ENCODE measurements at places on chromosomes 11 and 22.

DNA sequence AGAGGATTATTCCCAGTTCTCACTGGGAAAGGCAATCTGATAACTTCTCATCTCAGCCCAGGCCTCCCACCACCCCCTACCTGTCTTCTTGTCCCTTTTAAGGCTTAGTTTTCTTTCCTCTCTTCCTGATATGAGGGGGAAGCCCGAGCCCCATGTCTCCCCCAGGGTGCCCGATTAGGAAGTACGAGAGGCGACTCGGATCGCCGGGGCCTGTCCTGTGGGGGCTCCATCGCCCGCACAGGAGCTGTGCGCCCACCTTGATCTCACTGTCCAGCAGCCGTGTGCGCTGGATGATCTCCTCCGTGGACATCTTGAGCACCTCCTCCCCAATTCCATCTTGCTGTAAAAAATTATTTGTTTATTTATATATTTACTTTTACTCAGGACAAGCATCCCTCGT is 628 bp downstream of the PSMC3 start:
- DNase-seq = no peak

DNA sequence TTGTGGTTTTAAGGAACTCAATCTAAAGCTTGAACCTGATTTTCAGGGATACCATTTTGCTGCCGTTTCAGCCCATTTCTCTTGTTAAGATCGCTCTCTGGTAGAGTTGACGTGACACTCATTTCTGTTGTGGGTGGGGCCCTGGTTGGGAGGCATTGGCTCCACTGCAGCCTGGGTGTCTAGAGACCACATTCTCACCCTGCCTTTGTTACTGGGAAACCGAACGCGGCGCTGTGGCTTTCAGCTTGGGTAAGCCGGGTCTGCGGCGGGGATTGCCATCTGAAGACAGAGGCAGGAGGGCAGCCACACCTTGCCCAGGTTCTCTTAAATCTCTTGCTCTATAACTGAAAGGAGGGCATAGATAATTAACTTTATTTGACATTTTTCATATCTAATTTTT is 3.2 kb downstream of the EHF start:
- no peak for DNase-seq

- DNase-seq = no peak
These were observed 262.2 kb upstream of the UBASH3B start for GRCh38 chr11:122393209-122393860.

- DNase-seq = no peak
These were observed 131.1 kb upstream of the FIBIN start for GRCh38 chr11:26862801-26863200.

DNA sequence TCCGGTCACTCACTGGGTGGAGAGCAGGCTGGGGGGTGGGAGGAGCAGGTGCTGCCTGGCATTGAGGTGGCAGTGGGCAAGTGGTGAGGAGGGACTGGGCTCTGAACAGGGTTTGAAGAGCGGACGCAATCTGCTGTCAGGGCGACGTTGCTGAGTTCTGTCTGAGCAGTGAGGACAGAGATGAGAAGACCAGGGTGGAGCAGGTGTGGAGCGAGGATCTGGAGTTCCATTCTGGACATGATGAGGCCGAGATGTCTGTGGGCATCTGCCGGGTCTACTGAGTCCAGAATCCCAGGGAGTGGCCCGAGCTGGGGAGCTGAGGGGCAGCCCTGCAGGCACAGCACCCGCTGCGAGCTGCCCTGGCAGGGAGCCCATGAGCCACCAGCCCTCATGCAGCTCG is 2.2 kb upstream of the MOV10L1 start:
- no peak for DNase-seq

DNA sequence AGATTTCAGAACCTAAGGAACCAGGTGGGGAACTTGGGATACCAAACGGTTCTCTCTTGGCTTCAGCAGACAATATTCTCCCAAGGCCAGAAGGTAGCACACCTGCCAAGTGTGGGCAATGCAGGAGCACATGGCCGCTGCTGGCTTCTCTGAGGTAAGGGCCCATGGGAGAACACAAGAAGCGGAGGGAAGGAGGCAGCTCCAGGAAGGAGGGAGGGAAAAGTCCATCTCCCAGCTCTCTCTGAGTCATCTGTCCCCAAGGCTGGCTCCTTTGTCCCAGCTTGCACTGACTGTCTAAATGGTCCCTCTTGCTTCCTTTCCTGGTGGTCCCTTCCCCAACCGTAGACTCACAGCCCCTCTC is 557.9 kb upstream of the CADM1 start:
- DNase-seq = no peak

DNA sequence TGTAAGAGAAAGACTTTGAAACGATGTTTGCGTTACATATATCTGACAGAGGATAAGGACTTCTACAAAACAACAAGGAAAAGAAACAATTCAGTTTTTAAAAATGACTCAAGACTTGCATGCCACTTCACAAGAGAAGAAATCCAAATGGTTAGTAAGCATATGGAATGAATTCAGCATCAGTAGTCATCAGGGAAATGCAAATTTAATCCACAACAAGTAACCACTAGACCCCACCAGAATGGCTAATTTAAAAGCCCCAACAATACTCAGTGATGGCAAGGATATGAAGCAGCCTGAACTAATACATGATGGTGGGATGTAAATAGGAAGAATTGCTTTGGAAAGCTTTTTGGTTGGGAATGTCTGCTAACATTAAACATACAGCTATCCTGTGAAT is 142.6 kb downstream of the ATXN10 start:
- DNase-seq = no peak

GRCh38 chr11:116130122-116130521 is 625.9 kb upstream of the CADM1 start:
- DNase-seq = no peak

DNA sequence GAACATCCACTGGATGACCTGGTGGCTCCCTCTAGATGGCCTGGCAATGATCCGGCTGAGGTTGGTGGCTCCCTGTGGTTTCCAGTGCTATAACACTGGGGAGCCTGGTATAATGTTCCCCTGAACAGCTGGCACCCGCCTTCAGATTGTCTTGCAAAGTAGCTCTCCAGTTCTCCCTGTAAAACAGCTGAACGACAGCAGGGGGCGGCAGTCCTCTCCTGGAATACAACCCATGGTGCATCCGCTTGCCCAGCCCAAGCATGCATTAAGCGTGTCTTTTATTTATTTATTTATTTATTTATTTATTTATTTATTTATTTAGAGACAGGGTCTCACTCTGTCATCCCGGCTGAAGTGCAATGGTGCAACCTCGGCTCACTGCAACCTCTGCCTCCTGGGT is 258.9 kb downstream of the BUD13 start:
- DNase-seq = no peak

GRCh38 chr11:1772270-1773130 is 8.8 kb upstream of the CTSD start:
- DNase-seq = no peak

- DNase-seq = no peak
These were observed 1.8 kb upstream of the PGA3 start for GRCh38 chr11:61201476-61201875.

DNA sequence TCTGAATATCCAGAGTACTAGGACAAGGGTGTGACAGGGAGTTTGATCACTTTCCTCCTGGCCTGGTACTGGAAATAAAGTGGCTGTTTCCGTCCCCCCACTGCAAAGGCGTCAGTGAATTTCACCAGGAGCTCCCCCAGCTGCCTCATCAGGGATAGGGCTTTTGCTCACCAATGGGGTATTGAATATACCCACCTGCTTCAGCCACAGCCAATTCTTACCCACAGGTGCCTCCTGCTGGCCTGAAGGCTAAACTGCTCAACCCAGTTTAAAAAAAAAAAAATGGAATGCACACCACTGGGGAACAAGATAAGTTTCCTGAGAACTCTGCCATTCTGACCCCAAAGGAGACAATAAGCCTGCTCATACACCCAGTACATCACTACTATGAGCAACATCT is 65.3 kb upstream of the MS4A8 start:
- DNase-seq = no peak

GRCh38 chr22:26737262-26737661 is 79.9 kb downstream of the MIAT start:
- no peak for DNase-seq

DNA sequence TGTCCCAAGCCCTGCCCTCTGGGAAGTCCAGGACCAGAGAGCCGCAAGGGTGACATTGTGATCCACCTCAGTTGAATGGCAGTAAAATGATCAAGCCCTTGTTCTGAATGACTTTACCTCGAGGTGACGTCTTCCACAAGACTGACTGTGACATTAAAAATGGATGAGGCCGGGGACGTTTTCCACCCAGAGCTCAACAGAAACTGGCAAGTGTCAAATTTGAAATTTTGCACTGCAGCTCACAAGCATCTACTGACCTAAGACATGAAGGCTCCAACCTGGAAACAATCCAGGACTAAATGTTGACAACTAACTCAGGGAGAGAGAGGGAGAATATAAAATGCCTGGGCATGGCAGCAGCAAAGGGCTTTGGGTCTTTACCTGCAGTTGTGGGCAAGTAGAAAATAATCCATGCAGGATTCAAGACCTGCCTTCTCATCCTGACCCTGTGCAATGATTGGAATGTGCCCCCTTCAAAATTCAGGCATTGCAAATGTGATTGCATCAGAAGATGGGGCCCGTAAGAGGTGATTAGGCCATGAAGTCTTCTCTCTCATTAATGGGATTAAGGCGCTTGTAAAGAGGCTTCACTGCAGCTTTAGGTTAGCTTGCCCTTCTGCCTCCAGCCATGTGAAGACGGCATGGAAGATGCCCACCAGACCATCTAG is 33.6 kb upstream of the CLMP start:
- no peak for DNase-seq

DNA sequence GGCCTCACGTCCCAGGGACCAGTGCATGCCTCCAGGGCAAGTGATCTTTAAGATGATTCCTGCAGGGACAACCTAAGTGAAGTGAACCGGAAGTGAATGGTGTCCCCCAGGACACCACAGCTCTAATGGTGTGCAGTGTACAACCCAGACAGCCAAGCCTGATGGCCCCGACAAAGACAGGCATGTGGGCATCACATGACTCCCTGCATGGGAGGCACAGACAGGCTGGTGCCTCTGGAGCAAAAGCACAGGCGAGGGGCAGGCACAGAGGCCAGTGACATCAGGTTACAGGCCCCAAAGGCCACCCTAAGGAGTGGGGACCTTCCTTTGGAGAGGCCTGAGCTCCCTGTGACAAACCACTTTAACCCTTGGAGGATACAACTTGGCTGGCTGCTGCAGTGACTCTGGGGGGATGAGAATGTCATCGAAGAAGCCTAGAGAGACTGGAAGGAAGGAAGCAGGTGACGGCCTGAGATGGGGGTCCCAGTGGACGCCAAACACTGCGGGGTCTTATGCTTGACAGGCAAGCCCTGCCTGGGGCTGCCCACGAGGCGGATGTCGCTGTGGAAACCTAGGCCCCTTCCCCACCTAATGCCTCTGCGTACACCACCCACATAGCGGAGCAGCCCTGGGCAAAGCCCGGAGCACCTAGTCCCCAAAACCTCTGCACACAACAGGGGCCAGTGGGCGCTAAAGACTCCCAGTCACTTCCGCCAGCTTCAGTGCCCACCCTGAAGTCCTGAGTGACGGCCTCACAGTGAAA is 12.4 kb downstream of the POLR3H start:
- DNase-seq = no peak

DNA sequence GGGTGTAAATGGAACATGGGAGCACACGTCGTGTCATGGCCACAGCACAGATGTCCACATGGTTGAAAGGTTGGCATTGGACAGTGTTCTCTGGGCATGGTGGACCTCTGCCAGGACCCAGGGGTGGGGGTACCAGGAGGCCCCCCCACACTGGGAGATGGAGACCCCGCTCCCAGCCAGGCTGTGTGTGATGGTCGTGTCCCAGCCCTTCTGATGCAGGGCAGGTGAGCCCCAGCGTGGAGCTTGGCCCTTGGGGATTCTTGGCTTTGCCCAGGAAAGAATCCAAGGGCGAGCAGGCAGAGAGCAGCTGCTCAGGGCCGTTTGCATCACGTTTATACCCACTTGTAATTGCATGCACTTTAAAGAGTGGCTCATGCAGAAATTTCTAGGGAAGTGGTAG is 22.0 kb upstream of the BRSK2 start:
- no peak for DNase-seq

GRCh38 chr11:77800449-77800848 is 20.1 kb downstream of the RSF1 start:
- DNase-seq = no peak

- DNase-seq = peak; percentile 80
These were observed at the start of gene TBRG1 for GRCh38 chr11:124622531-124623451. TSS of gene TBRG1 (plus strand) at chr11:124622864. CDS start at chr11:124623084, 220 bp downstream.

- peak; percentile 67 for DNase-seq
These were observed at the start of gene PPP1R14B for GRCh38 chr11:64246871-64247728. TSS of gene PPP1R14B (minus strand) at chr11:64246943. CDS start at chr11:64246673, 270 bp downstream.

- DNase-seq = no peak
These were observed 18.2 kb downstream of the C11orf91 start for GRCh38 chr11:33682446-33682845.

DNA sequence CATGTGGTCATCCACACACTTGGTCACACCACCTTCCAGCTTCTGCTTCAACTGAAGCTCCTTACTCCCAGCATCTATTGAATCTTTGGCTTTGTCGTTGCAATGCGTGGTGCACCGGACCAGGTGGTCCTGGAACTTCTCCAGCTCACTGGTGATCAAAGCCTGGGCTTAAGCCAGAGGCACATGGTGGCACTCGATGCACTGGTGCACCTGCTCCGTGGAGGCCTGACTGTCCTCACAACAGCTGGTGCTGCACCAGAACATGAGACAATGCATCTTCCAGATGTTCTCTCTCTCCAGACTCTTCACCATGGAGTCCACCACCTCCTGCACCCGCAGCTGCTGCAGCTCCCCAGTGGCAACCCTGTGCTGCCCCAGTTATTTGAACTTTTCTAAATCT is 56.0 kb downstream of the CELSR1 start:
- no peak for DNase-seq

All from T follicular helper cell (primary cell).